ENCODE measurements at places on chromosomes 2 and 18.

GRCh38 chr2:85951351-85952067, 62.7 kb upstream of the ST3GAL5 start:
- no peak for DNase-seq

DNA sequence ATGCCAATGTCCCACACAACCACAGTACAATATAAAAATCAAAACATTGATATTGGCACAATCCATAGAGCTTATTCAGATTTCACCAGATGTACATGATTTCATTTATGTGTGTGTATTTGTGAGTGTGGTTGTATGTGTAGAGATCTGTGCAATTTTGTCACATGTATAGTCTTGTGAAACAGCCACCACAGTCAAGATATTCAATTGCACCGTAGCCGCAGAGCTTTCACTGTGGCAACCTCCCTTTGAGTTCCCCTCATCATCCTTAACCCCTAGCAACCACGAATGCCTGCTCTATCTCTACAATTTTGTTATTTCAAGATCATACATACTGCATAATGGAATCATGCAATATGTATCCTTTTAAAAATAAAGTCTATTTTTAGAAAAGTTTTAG, 391.3 kb downstream of the SETBP1 start:
- no peak for DNase-seq

- DNase-seq: no peak
Observed at GRCh38 chr2:236884569-236885175, 201.0 kb upstream of the COPS8 start.

GRCh38 chr2:142989273-142990204, 112.1 kb downstream of the KYNU start:
- peak; percentile 21 for DNase-seq

GRCh38 chr2:79950526-79950925, 354.0 kb downstream of the LRRTM1 start:
- DNase-seq: peak; percentile 47

DNA sequence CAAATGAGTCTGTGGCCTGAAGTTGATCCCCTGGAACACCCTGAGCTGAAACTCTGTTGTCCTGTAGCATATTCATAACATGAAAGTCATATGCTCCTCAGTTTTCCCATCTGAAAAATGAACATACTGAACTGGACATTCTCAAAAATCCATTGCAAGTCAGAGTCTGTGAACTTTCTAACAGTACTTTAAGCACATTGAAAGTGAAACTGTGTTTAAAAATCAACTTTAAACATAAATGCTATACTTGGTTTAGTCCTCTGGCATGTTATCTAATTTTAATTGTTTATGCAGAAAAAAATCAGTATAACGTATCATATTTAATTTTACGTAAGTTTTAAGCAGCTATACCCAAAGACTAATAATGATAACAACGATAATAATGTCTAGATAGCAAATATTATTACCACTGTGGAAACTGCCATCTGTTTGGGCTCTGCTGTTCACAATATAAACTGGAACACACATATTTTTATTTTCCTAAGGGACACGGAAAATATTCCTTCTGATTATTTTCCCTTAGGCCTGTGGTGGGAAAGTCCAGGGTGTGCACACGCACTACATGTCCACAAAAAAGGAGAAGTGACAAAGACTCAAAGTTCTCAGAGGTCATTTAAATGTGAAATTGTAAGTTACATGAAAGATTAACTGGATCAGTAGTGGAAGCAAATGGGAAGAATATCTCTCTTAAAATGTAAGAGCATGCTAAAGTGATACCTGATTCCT, 56.1 kb upstream of the TTN start:
- DNase-seq: no peak

GRCh38 chr2:54122171-54122935, 6.9 kb downstream of the ACYP2 start:
- no peak for DNase-seq

DNA sequence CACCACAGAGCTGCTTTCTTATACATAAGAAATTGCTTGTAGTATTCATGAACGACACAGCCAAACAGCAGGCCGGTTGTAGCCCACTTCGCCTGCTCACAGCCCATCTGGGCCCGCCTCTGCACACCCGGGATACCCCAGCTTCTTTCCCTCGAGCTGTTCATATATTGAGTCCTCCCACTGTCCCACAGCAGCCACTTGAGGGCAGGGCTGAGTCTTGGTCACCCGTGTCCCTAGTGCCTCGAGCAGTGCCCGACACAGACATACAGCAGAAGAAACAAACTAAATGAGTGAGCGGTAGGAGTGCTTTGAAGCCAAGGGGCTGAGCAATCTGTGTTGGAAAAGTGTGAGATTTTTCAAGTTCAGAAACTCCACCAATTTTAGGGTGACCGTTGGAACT, 251.4 kb downstream of the KLHL29 start:
- DNase-seq: peak; percentile 28

DNA sequence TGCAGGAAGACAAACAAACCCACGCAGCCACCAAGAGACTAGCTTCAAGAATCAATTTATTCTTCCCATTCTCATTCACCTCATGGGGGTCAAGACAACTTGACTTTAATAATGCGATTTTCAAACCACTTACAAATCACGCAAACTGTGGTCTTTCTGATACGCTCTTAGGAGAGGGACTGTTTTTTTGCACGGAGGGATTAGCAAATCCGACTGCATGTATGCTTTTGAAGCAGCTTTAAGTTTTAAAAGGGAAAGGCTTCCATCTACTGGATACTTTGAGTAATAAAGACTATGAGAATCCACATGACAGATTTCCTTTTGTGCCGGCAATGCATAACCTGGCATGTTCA, 322.9 kb upstream of the KCNJ3 start:
- peak; percentile 75 for DNase-seq

- peak; percentile 46 for DNase-seq
Observed at GRCh38 chr2:26770986-26771586, 7.0 kb downstream of the SLC35F6 start.

DNA sequence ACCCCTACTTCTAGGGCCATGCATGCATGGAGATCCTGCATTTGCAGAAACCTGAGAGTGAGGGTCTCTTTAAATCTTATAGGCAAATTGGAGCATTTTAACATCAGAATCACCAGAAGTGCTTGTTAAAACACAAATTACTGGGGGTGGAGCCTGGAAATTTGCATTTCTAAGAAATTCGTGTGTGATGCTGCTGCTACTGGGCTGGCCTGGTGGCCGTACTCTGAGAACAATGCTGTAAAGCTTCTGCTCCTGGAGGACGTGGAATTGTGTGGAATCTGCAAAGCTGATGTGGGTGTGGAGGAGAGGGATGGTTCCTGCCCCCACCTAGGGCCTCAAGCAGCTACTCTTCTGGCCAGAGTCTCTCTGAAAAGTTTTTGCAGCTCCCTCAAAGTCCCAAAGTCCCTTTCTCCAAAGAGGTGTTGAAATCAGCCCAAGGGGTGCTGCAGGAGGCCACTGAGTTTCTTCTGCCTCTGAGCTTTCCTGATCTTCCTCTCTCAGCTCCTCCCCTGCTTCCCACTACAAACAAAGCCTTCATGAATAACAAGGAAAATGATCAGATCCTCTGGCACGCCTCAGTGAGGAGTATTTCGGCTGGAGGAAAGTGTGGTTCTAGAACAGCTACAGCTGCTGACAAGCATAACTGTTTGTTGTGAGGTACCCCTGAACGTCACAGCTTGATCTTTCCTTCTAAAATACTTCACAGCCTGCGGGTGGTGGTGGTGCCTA, 508.3 kb downstream of the CNTNAP5 start:
- DNase-seq: no peak

All from NCI-H69 (cell line).